ENCODE measurements at places on chromosomes 12 and 14.

DNA sequence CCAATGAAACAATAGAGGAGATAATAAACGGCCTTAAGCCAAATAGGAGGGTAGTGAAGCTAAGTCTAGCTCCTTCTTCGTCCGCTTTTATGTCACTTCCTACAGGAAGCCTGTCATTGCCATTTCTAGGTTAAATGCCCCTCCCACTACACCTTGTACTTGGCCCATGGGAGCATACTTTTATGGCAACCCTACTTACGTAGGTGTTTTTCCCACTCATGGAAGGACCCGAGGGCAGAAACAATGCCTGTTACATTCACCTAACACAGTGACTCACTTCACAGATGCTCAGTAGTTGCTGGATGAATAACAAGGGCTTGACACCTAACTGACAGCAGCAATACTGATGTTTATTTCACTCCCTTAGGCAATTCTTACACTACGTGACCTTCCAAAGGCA is 44.5 kb downstream of the ALKBH1 start:
- no peak for DNase-seq

- DNase-seq, result no peak
These were observed 134.7 kb upstream of the GSC start for GRCh38 chr14:94904636-94905035.

- DNase-seq, result no peak
These were observed 39.2 kb upstream of the PPP1R13B start for GRCh38 chr14:103886304-103887169.

- DNase-seq, result no peak
These were observed 102.2 kb downstream of the VEZT start for GRCh38 chr12:95319694-95320331.

DNA sequence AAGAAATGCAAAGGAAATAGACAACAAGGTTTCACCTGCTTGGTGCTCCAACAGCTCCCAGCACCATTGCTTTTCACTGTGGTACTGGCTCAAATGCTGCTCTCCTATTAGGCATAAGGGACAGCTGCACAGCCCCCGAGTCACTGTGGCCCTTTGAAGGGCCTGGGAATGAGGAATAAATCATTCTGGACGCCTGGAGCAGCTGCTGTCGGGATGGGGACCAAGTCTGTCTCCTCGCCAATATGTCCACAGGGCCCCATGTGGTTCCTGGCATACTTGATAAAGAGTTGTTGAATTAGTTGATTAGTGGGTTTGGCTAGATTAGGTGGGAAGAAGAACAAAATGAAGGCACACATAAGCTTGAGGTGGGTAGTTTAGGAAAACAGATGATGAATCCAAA is 13.1 kb upstream of the NGB start:
- DNase-seq, result no peak

DNA sequence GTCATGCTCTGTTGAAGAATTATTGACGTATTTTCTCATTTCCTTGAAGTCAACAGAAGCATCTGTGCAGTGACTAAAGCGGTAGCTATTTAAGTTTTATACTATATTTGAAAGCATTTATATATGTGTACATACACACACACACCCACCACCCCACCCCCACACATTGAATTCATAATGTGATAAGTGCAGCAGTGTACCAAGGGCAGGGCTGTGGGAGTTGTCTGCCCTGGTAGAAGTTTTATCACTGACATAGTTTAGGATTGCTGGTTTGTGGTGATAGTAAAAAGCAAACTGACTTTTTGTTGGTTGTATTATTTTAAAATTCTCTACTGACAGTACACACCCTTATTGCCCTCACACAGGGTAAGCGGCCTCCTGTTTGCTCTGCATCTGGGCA is 39.1 kb downstream of the GAS2L3 start:
- no peak for DNase-seq

DNA sequence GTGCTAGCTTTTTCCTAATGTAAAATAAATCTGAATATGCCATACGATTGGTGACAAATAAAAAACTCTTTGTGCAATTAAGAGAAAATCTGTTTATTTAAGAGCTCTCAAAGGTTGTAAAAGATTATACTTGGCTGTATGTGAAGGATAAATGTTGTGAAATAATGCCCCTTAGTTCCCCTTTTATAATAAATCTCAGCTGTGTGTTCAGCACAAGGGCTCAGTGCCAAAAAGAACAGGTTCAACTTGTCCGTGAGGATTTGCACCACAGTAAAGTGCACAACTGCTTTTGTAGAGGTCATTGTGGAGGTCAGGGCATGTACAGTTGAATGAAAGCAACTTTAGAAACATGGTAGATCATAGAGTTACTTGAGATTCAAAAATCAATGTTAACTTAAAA is 118.6 kb downstream of the TRMT5 start:
- no peak for DNase-seq

- peak; percentile 19 for DNase-seq
These were observed 8.0 kb downstream of the CCDC198 start for GRCh38 chr14:57485635-57486034.

GRCh38 chr14:54813081-54813480 is 89.5 kb downstream of the GCH1 start:
- DNase-seq, result no peak

GRCh38 chr14:91021115-91021514 is 39.3 kb downstream of the RPS6KA5 start:
- DNase-seq, result no peak

GRCh38 chr14:103516426-103517173 is 6.0 kb downstream of the CKB start:
- no peak for DNase-seq

GRCh38 chr14:98229656-98230366 is 1042.2 kb downstream of the BCL11B start:
- DNase-seq, result no peak

DNA sequence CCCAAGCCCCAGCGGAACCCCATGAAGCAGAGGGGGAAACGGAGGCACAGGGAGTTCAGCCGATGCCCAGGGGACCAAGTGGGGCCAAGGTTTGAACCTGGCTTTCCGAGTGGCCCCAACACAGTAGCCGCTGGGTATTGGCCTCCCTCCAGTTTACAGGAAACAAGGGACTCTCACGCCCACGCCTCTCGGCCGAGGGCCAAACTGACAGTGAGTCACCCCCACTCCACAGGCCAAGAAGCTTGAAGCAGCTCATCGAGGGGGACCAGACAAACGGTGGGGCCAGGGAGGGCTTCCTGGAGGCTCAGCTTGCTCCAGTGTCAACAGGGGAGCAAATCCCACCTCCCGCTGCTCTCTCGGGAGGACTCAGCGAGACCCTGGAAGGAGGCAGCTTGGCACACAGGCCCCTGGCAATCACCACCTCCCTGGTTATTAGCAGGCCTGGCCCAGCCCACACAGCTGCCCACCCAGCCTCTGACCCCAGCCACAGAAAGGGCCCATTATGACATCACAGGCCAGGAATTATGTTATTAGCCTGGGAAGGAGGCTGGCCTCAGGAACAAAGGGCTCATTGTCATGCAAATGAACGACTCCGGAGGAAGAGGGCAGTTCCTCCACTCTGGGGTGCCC is 54.6 kb downstream of the NCOR2 start:
- no peak for DNase-seq

DNA sequence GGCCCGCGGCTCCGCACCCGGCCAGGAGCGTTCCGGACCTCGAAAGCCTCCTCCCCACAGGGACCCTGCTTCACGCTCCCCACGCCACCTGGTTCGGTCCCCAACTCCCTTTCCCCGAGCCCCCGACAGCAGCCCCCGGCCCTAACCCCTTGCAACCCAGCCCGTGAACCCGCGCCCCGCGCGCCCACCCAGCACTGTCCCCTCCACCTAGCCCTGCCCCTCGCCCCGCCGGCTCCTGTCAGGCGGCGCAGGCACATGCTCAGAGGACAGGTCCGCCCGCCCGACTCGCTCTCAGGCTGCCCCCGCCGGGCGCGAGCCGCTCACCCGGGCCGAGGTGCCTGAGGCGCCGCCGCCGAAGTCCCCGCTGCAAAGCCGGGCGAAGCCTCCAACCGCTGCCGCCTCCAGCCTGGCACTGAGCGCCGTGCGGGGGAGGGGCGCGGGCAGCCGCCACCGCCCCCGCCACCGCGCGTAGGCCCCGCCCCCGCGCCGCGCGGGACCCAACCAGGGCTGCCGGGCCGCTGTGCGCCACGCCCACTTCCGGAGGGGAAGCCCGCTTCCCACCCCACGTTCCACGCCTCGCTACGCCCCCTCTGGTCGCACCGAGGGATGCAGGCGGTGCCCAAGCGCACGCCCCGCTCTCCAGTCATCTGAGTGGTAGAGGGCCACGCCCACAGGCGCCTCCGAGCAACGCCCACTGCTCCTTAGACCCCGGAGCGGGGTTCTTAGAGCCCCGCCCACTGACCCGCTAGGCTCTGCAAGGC is at the start of gene CORO1C:
Gene CORO1C, minus strand, starts transcription at position 414 of the 761 bp plus-strand sequence. CDS start 30,200 bp downstream, outside the sequence.
- peak; percentile 99 for DNase-seq

DNA sequence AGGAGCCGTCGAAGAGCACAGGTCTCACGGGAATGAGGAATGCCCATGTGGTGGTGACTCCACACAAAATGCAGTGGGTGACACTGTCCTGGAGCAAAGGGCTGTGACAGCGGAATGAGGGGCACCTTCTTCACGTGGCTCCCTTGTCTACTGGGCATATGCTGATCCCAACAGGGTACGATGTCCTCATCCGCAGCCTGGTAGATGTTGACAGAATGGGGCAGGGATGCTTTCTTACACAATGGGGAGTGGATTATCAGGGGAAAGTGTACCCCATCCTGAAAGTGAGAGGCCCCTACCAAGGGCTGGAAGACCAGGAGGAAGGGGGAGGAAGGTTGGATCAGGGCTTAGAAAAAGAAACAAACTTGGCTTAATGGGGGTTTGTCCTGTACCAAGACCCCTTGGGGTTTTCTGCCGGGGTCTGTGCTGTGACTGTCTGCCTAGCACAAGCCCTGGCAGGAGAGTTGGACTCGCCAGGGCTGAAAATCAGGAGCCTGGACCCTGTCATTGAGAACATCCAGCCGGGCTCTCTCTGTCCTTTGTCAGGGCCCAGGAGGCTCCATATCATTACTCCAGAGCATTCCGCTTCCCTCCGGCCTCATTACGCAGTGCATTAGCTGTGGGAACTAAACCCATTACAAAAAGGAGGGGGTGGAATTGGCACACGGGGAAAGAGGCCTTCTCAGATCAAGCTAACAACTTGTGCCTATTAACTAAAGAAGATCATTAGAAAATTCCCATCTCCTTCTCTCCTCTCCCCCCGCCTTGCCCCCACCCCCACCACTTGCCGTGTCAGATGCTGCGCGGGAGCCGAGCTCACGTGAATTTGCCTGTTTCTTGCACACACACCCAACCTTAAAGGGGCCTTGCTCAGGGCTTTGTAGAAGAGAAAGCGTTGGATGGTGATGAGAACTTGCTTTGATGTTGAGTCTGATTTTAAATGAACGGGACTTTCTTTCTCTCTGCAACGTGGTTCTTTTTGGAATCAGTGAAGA is 171.8 kb upstream of the PARP11 start:
- DNase-seq, result no peak

DNA sequence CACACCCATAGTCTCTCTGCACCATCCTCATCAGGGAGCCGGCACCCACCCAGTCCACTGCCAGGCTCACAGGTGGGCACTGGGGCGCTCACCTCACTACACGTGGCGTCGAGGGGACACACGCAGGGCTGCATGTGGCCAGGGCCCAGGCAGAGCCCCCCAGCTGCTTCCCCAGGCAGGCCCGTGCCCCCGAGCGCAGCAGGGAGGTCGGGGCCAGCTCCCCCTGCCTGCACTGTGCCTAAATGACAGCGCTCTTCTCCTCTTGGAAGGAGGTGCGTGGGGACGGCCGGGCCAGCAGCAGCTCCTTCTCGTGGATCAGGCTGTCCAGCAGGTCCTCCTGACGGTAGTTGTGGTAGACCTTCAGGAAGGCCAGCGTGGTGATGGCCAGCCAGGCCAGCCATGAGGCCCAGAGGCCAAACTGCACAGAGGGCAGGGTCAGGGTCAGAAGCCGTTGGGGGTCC is 11.3 kb downstream of the TMEM179 start:
- DNase-seq, result no peak

- no peak for DNase-seq
These were observed 59.6 kb upstream of the ACTN1 start for GRCh38 chr14:69038455-69039287.

DNA sequence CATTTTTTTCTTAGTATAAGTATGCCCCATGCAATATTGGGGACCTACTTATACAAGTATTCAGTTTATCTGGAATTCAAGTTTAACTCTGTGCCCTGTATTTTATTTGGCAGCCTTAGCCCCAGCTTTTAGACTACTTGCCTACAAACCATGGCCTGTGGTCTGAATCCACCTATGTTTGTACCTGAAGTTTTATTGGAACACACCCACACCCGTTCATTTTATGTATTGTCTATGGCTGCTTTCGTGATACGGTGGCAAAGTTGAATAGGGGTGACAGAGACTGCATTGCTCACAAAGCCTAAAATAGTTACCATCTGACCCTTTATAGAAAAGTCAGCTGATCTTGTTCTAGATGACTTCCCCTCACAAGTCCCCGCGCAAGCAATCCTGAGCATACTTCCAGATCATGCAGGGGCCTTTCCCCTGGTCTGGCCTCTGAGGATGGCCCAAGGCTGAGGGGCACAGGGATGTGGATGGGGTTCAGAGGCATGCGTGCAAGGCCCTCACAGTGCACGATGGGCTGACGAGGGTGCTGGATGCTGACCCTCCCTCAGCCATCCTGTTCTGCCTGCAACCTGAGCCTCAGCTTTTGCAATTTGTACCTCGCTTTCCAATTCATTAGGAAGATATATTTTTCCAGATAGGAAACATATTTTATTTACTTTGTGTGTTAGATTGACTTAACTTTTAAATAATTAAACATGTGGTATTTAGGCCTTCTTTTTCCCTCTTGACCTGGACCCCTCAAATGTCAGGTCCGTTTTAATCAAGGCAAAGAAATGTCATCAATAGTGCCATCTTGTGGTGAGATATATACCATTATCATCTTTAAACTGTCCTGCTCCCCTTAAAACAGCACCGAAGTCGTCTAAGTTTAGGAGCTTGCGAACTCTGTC is 527.3 kb upstream of the CCDC196 start:
- DNase-seq, result no peak

DNA sequence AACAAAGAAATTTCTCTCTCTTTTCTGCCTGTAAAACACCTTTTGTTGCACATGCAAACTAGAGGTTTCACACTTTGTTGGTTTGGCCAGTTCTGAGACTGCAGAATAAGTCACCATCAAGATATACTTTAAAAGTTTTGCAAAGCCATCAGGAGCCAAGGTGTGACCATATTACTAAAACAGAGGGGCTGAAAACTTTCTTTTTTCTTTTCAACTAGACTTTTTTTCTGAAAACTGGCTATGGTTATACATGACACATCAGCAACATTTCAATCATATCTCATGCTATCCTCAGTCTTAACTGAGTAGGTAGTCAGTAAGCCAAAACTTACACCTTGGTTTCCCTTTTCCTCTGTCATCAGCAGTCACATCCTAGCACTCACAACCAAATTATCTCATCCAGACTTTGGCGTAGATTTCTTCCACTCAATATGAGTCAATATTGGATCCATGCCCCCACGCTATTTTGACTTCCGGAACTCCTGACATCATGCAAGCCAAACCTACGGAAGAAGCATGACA is 4.1 kb upstream of the IFNG start:
- no peak for DNase-seq

GRCh38 chr12:96571101-96571862 is 81.9 kb downstream of the CFAP54 start:
- no peak for DNase-seq

GRCh38 chr12:58306266-58307000 is 365.1 kb downstream of the ATP23 start:
- no peak for DNase-seq

GRCh38 chr12:28857369-28857768 is 291.7 kb upstream of the FAR2 start:
- no peak for DNase-seq

Measured in memory B cell (primary cell).